ENCODE measurements at places on chromosomes 5 and 9. TPM values are rescaled to one million over a fixed set of nuclear protein-coding genes. Genes with fewer than 3 reads are reported as not detected.

DNA sequence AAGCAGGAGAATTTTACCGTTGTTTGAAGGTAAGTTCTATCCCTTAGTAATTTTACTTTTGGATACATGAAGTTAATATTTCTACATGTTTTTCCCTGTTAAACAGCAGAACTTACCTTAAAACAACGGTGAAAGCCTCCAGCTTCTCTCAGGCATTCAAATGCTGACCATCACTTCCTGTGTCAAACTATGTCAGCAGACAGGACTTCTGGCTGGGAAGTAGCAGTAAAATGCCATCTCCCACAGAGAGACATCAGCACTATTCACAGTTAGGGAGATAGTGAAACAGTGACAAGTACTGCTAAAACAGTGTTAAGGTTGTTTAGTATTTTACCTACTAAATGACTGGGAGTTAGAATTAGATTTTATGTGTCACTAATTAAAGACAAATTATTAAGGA is 34.2 kb upstream of the GOLGA1 start:
- no peaks in the 10 kb centered on the region for H3K27me3 ChIP-seq
- no peak overlapping the region for H3K4me3 ChIP-seq
- DNase-seq: no peak
- H3K36me3 ChIP-seq: peaks cover 8% of the 10 kb centered on the region
- H3K4me1 ChIP-seq: peaks cover 4% of the 10 kb centered on the region

Gene MAP1B
- not detected for total RNA-seq

Gene ZNF189
- 10.4 TPM for total RNA-seq

DNA sequence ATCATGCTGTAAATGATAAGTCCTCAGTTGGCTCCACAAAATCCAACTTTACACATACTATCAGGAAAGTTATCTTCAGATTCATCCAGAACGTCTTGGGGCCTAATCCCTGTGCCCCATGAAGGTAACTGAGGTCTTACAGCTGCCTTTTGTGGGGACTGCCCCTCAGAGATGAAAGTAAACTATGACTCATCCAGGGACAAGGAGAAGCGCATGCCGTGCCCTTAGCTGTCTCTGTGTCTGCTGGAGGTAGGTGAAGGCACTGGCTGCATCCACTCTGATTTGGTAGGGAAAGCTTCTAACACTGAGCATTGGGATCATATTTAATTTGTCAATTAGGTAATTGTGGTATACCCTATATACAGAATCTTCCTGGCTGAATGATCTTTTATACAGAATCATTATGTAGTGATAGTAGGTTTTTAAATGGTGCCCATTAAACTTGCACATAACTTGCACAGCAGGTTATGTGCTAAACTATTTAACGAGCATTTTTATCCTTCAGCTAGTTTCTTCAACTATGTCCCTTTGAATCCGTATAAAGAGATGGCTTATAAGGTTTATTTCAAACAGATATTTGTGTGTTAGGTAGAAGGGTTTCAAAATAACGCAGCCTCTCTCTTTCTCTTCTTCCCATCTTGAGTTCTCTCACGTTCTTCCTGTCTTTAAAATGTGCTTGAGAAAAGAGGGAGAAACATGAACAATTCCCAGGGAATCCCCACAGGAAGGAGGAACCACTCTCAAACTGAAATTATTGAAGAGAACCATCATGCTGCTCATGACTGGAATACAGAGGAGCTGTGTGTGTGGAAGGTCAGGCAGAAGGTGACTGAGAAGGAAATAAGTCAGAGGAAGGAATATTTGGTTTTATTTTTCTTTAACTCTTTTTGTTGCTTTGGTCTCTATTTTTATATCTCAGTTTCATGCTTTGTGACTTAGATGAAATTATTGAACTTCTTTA is 250.9 kb downstream of the CD180 start:
- peaks cover 2% of the 10 kb centered on the region for H3K36me3 ChIP-seq
- peaks cover 17% of the 10 kb centered on the region for H3K27me3 ChIP-seq
- no peak for DNase-seq
- H3K4me3 ChIP-seq: no peak overlapping the region

DNA sequence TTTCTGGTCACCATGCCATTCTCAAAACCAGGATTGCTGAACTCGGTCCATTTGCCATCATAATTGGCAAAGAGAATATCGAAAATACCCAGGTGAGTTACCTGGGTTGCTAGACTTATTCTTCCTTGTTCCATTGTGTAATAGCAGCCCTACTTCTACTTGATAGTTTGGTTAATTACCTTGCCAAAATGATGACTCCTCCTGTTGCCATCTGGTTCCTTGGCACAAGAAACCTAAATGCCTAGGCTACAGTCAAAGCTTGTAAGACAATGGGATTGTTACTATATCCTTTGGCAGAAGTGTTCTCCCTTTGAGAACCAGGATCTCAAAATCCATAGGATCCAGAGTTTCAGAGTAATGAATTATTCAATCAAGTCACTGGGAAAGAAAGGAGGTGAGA is 373.2 kb upstream of the ACTBL2 start:
- no peaks in the 10 kb centered on the region for H3K4me1 ChIP-seq
- DNase-seq: no peak
- H3K27ac ChIP-seq: no peak overlapping the region
- H3K27me3 ChIP-seq: no peaks in the 10 kb centered on the region

Gene ANKS6
- 5.8 TPM for total RNA-seq

- H3K36me3 ChIP-seq: no peaks in the 10 kb centered on the region
- H3K4me3 ChIP-seq: no peak overlapping the region
- no peak for DNase-seq
- no peak overlapping the region for H3K27ac ChIP-seq
- peaks cover 21% of the 10 kb centered on the region for H3K27me3 ChIP-seq
These were observed 11.5 kb upstream of the SEPTIN8 start for GRCh38 chr5:132788508-132788907.

Gene NPR2
- 10.8 TPM for total RNA-seq

Gene GCNT4
- total RNA-seq: 2.1 TPM

GRCh38 chr5:1792842-1793266 is 6.8 kb downstream of the MRPL36 start:
- peaks cover 82% of the 10 kb centered on the region for H3K4me1 ChIP-seq
- H3K27me3 ChIP-seq: no peaks in the 10 kb centered on the region
- DNase-seq: peak; percentile 91
- H3K4me3 ChIP-seq: peak overlapping the region; percentile 74
- peaks cover 22% of the 10 kb centered on the region for H3K36me3 ChIP-seq

GRCh38 chr9:130027533-130028365 is 15.2 kb downstream of the FNBP1 start:
- H3K4me1 ChIP-seq: peaks cover 95% of the 10 kb centered on the region
- H3K27me3 ChIP-seq: no peaks in the 10 kb centered on the region

Gene NIM1K
- total RNA-seq: 0.61 TPM

DNA sequence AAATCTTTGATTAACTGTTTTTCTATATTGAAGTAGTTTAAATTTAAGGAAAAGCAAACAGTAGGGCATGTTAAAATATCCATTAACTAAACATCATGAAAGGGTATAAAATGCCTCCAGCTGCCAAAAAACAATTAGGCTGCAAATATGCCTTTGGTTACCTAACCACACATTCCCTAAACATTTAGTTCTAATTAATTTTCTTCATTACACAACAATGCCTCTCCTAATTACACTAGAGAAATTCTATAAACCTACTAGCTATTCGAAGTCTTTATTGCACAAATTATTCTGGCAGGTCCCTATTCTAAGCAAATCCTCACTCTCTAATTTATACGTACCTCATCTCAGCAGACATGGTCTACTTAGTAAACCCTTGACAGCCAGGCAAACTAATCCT is 37.4 kb downstream of the MAT2B start:
- no peak overlapping the region for H3K4me3 ChIP-seq
- H3K4me1 ChIP-seq: no peaks in the 10 kb centered on the region
- peaks cover 4% of the 10 kb centered on the region for H3K27me3 ChIP-seq

Gene SAXO1
- not detected for total RNA-seq

GRCh38 chr9:84723426-84723825 is 53.9 kb downstream of the NTRK2 start:
- no peak overlapping the region for H3K4me3 ChIP-seq
- no peaks in the 10 kb centered on the region for H3K4me1 ChIP-seq
- no peaks in the 10 kb centered on the region for H3K36me3 ChIP-seq
- peaks cover 12% of the 10 kb centered on the region for H3K27me3 ChIP-seq
- no peak overlapping the region for H3K27ac ChIP-seq

GRCh38 chr9:75636427-75637045 is 253.9 kb upstream of the PCSK5 start:
- no peaks in the 10 kb centered on the region for H3K36me3 ChIP-seq
- H3K27ac ChIP-seq: no peak overlapping the region
- DNase-seq: no peak
- no peaks in the 10 kb centered on the region for H3K4me1 ChIP-seq
- H3K4me3 ChIP-seq: no peak overlapping the region
- no peaks in the 10 kb centered on the region for H3K27me3 ChIP-seq

GRCh38 chr5:2895876-2896275 is 144.4 kb upstream of the IRX2 start:
- H3K27me3 ChIP-seq: no peaks in the 10 kb centered on the region
- H3K4me3 ChIP-seq: no peak overlapping the region
- H3K4me1 ChIP-seq: no peaks in the 10 kb centered on the region
- no peaks in the 10 kb centered on the region for H3K36me3 ChIP-seq

DNA sequence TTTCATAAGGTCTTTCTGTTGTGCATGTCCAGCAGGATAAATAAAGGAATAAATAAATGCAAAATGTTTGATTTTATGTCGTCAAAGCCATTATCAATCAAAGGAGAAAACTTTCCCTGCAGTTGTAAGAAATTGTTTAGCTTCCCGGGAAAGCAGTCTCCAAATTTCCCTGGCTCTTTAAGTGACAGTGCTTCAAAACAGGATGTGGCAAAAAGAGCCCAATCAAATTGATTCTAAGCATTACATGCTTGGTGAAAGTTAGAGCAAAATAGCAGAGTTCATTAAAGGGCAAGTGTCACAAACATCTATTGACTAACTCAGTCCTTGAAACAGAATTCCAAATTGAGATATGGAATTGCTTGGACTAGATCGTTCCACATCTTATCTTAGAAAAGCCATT is 704.1 kb downstream of the PRELID2 start:
- H3K36me3 ChIP-seq: no peaks in the 10 kb centered on the region
- H3K4me1 ChIP-seq: no peaks in the 10 kb centered on the region
- H3K27ac ChIP-seq: no peak overlapping the region
- DNase-seq: no peak

- no peaks in the 10 kb centered on the region for H3K4me1 ChIP-seq
- no peak overlapping the region for H3K4me3 ChIP-seq
- H3K36me3 ChIP-seq: no peaks in the 10 kb centered on the region
- peaks cover 13% of the 10 kb centered on the region for H3K27me3 ChIP-seq
- H3K27ac ChIP-seq: no peak overlapping the region
- no peak for DNase-seq
These were observed 4.3 kb upstream of the SGCD start for GRCh38 chr5:156322666-156323065.

- no peak for DNase-seq
- H3K4me1 ChIP-seq: no peaks in the 10 kb centered on the region
- H3K27me3 ChIP-seq: no peaks in the 10 kb centered on the region
These were observed 218.9 kb downstream of the MAT2B start for GRCh38 chr5:163724305-163724704.

Gene MEIKIN
- total RNA-seq: not detected

Gene NEUROG1
- total RNA-seq: not detected

DNA sequence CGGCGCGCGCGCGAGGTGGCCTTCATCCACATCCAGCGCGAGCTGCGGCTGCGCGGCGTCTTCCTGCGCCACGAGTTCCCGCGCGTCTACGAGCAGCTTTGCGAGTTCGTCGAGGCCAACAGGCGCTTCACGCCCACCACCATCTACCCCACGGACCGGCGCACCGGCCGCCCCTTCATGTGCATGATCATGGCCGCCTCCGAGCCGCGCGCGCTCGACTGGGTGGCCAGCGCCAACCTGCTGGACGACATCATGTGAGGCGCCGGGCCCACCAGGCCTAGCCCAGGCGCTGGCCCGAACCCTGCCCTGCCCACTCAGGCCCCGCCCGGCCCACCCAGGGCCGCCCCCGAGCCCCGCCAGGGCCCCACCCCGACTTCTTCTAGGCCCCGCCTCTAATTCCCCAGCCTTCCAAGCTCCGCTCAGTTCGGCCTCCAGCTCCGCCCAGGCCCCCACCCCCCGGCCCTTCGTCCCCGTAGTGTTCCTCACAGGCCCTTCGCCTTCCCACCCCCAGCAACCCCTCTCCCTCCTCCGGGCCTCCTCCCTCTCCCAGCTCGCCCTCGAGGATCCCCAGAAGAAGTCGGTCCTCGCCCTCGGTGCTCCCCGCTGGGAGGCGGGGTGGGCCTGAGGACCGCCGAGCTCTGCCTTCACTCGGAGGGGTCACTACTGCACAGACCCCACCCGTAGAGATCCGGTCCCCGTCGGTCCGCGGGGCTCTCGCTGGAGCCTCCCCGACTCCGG is 2.0 kb upstream of the PHPT1 start:
- peaks cover 16% of the 10 kb centered on the region for H3K36me3 ChIP-seq
- peak overlapping the region; percentile 77 for H3K27ac ChIP-seq
- H3K4me3 ChIP-seq: peak overlapping the region; percentile 92

GRCh38 chr9:135103931-135104639 is 16.6 kb downstream of the OLFM1 start:
- no peak overlapping the region for H3K27ac ChIP-seq
- H3K36me3 ChIP-seq: no peaks in the 10 kb centered on the region
- H3K4me1 ChIP-seq: peaks cover 6% of the 10 kb centered on the region

- H3K36me3 ChIP-seq: no peaks in the 10 kb centered on the region
- peaks cover 16% of the 10 kb centered on the region for H3K27me3 ChIP-seq
- DNase-seq: no peak
- H3K4me3 ChIP-seq: no peak overlapping the region
- H3K27ac ChIP-seq: no peak overlapping the region
These were observed 12.0 kb downstream of the TNC start for GRCh38 chr9:115106001-115106400.

Gene HARS2
- total RNA-seq: 27.3 TPM

Gene NIPAL4
- not detected for total RNA-seq

Gene BRD9
- 60.7 TPM for total RNA-seq

Data from activated CD8-positive, alpha-beta T cell treated with anti-CD3 and anti-CD28 coated beads, Interleukin-2, amount 10 ng/mL, durations not matched to agents 7 days and 5 days (primary cell).